ENCODE measurements at places on chromosomes 6 and 20.

DNA sequence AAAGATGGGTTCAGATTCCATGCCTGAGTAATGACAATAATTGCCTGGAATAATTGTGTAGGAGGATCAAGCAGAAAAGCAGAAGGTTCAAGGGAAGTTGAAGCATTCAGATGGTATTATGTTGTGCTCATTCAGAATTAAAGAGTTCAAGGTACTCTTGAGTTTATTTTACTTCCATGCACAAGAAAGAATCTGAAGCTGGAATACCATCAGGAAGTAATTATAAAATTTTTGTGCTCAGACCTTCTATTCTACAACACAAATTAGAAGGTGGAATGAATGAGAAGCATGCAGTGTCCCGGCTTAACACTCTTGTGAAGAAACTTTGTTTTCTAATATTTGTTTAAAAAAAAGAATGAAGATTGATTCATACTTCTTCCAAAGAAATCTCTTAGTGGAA lies 139.4 kb upstream of the ENPP5 start:
- no peak for DNase-seq

DNA sequence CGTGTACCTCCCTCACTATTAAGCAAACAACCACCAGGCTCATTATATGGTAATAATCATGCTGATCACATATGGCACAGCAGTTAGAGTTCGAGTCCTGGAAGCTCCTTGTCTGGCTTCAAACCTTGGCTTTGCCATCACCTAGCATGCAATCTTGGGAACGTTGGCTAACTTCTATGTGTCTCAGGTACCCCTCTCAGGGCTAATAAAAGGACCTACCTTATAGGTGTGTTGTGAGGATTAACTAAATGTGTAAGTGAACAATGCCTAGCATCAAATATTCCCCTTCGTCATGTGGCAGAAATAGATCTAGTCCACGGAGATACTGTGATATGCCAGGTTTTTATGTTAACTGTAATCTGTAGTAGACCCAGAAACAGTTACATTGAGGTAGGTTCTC lies 10.4 kb downstream of the CYP24A1 start:
- no peak for DNase-seq

DNA sequence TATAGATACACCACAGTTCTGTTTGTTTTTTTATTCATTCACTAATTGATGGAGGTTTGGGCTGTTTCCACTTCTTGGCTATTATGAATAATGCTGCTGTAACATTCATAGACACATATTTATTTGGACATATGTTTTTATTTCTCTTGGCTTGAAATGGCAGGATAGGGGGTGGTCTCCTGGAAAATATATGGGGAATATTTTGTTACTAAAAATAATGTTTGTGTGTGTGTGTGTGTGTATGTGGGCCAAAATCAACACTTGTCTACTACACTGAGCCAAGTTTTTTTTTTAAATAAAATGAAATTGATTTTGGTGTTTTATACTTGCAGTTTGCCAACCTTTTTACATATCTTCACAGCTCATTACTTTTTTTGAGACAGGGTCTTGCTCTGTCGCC lies 264.4 kb upstream of the SULF2 start:
- no peak for DNase-seq

DNA sequence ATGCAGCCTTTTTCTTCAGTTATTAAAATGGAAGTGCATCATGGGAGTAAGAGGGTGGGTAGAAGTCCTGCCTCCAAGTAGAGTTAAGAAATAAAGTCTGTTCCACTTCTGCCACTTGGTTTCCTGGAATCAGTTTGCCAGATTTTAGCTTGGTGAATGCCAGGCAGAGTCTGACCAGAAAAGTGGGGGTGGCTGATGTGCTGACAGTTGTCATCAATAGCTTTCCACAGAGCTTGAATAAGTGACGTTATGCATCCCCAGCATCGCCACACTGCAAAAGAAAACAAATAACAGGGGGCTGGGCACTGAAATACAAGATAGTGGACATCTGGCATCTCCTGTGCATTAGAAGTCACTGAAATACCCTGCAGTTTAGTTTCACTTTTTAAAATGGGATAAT lies 30.8 kb upstream of the CEP162 start:
- no peak for DNase-seq
